CD4-positive, CD25-positive, alpha-beta regulatory T cell (primary cell): ENCODE measurements at places on chromosomes 16 and 17. TPM values are rescaled to one million over a fixed set of nuclear protein-coding genes. Genes with fewer than 3 reads are reported as not detected.

The CALB2 gene
- not detected for total RNA-seq

The RNU2-1 gene
- 4,537 TPM for total RNA-seq

The PLXDC1 gene
- total RNA-seq = 12.9 TPM

The PABPN1L gene
- total RNA-seq = not detected

The SLC13A5 gene
- total RNA-seq = not detected

The MON1B gene
- total RNA-seq = 75.8 TPM

The GRAPL gene
- 37.1 TPM for total RNA-seq

The P3H4 gene
- total RNA-seq = 1.7 TPM

The CLEC19A gene
- total RNA-seq = not detected

The NECAB2 gene
- total RNA-seq = not detected

The NMT1 gene
- total RNA-seq = 87.2 TPM

The ESRP2 gene
- not detected for total RNA-seq

The TMEM238L gene
- not detected for total RNA-seq

The ZCCHC14 gene
- 33.7 TPM for total RNA-seq

The BEAN1 gene
- not detected for total RNA-seq

The TP53TG3C gene
- total RNA-seq = not detected

The KIF18B gene
- total RNA-seq = 0.52 TPM

The NXN gene
- 0.49 TPM for total RNA-seq

The CIBAR2 gene
- total RNA-seq = not detected

The GALR2 gene
- 0.86 TPM for total RNA-seq

The PYY gene
- total RNA-seq = not detected

The TNS4 gene
- total RNA-seq = 1.1 TPM

The CMTM2 gene
- total RNA-seq = 0.49 TPM

The HSPB9 gene
- total RNA-seq = not detected

The SLC2A4 gene
- not detected for total RNA-seq

The GLTPD2 gene
- 0.39 TPM for total RNA-seq

The SULT1A1 gene
- 8.6 TPM for total RNA-seq

The VPS35 gene
- 34.1 TPM for total RNA-seq

The NPIPB6 gene
- 3.0 TPM for total RNA-seq

The KCTD19 gene
- not detected for total RNA-seq

The GP1BA gene
- 1.9 TPM for total RNA-seq

The CA5A gene
- not detected for total RNA-seq

The SLC5A11 gene
- not detected for total RNA-seq

The PIMREG gene
- total RNA-seq = not detected

The KRT12 gene
- not detected for total RNA-seq

The RGS9 gene
- total RNA-seq = 0.81 TPM

The CDK12 gene
- 110 TPM for total RNA-seq

The TBC1D28 gene
- total RNA-seq = not detected

The APOBR gene
- 6.8 TPM for total RNA-seq

The SSTR5 gene
- not detected for total RNA-seq

The CLTC gene
- 111 TPM for total RNA-seq

The CBLN1 gene
- total RNA-seq = not detected

The C16orf92 gene
- total RNA-seq = not detected

The KRTAP3-2 gene
- total RNA-seq = not detected

The MINK1 gene
- 235 TPM for total RNA-seq

The NHLRC4 gene
- 1.9 TPM for total RNA-seq

The SLC6A2 gene
- total RNA-seq = not detected

The SEZ6L2 gene
- total RNA-seq = not detected

The CETP gene
- not detected for total RNA-seq

The KRTAP2-1 gene
- not detected for total RNA-seq

The MT1H gene
- total RNA-seq = not detected

The FOXC2 gene
- not detected for total RNA-seq

The TAF15 gene
- 186 TPM for total RNA-seq

The LRRC46 gene
- total RNA-seq = 0.20 TPM
